Femur (tissue), 1 donor: ENCODE measurements at places on chromosomes 6 and 20.
A peak's percentile ranks its signal among the peaks of the same experiment; 100 is the strongest.

GRCh38 chr20:42609618-42610017 is 580.1 kb downstream of the PTPRT start:
- DNase-seq, result no peak

DNA sequence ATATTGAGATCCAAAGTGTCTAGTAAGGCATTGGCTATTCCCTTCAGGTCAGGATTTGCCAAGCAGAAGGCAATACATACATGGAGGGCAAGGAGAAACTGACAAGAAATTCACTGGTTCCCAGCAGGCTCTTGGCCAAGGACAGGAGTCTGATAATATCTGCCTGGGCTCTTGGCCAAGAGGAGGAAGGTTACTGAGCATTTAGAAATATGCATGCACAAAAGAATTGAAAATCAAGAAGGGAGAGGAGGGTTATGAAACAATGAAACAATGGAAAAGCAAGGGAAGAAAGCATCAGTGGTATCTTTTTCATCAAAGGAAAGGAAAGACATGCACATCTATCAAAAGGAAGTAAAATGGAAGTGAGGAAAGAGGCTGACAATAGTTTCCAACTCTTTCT is 42.4 kb downstream of the ARHGAP18 start:
- no peak for DNase-seq

GRCh38 chr6:63774961-63775360 is 139.4 kb downstream of the PHF3 start:
- no peak for DNase-seq

DNA sequence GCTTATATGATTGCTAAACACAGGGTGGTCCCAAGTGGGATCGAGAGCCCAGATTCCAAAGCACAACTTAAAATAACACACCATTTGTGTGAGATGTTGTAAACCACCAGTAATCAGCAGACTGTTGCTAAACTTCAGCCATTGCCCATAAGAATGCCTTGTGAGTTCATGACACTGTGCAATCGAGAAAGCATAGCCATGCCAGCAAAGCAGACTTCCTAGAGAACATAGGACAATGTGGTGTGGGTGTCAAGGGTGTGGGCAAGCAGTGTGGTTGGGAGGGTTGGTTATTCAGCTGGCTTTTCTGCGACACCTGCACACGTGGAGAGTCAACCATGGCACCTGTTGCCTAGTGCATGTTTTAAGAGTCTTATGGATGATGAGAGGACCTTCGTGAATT is 16.1 kb upstream of the CALHM6 start:
- no peak for DNase-seq

- DNase-seq, result no peak
These were observed 70.3 kb downstream of the FAM83B start for GRCh38 chr6:54916858-54917257.

DNA sequence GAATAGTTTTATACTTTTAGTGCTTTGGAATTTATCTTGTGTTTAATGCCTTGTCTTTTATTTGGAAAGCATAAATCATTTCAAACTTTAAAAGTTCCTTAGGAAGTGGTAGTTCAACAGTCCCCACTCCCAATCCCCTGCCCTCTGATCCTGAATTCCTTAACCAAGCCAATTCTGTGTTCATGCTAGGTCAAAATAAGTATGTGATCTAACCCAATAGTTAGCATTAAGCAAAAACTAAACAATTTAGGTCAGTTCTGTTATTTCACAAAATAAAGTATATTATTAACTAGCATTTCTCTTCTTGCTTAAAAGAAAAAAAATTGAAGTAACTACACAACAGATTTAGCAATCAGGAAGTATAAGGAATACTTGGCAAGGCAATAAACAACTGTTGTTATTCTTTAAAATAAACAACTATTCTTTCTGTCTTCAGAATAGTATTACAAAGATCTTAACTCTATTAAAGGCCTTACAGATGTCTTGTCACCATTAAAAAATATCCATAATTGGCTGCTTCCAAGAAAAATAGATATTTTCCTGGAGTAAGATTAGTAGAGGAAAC is 37.0 kb downstream of the AKIRIN2 start:
- no peak for DNase-seq

GRCh38 chr6:3545156-3545555 is 88.3 kb upstream of the SLC22A23 start:
- DNase-seq, result no peak

GRCh38 chr20:14576196-14576877 is 238.9 kb upstream of the FLRT3 start:
- DNase-seq, result no peak

GRCh38 chr6:83808926-83809325 is 44.2 kb upstream of the RIPPLY2 start:
- no peak for DNase-seq

- DNase-seq, result no peak
These were observed 59.4 kb downstream of the ME1 start for GRCh38 chr6:83371423-83371822.

DNA sequence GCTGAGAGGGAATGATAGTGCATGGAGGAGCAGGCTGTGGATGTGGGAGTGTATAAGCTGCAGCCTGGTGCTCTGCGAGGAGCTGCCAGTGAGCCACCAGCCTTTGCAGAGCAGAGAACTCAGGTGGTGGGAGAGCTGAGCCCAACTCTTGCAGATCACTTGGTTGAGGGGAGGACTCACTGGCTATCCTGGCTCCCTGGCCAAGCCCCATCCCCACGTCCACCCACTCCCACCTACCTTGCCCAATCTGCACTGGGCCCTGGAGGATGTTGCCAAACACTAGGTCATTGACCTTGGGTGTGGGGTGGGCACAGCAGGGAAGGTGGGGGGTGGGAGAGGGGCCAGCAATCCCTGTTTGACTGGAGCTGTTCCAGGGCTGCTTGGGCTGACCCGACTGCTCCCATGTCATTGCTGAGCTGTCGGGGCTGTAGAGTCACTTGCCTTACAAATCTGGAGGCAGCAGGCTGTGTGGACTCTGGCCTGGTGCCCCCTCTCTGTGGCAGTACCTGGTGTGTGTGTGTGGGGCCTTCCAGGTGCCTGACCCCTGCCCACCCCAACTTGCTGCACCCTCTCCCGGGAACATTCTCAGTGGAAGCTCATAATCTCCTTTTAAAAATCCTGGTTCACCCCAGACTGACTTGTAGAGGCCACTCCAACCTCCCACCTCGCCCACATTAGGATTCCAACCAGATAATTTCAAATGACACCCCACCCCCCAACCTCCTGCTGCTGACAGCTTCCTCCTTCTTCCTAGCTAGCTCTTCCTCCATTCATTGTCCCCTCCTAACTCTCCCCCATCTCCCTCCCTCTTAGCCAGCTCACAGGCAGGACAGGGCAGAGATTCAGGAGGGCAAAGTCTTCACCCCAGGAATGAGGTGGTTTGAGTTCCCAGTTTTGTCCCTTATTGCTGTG is 162.3 kb downstream of the MRPL14 start:
- peak; percentile 16 for DNase-seq

DNA sequence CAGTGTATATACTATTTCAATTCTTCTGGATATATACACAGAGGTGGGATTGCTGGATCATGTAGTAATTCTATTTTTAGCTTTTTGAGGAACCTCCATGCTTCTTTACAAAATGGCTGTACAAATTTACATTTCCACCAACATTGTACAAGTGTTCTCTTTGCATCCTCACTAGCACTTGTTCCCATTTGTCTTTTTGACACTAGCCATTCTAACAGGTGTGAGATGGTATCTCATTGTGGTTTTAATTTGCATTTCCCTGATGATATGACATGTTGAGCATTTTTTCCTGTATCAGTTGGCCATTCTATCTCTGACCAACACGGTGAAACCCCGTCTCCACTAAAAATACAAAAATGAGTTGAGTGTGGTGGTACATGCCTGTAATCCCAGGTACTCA is 68.1 kb upstream of the PMEPA1 start:
- DNase-seq, result no peak

GRCh38 chr6:38103921-38104320 is 284.4 kb downstream of the ZFAND3 start:
- DNase-seq, result no peak

DNA sequence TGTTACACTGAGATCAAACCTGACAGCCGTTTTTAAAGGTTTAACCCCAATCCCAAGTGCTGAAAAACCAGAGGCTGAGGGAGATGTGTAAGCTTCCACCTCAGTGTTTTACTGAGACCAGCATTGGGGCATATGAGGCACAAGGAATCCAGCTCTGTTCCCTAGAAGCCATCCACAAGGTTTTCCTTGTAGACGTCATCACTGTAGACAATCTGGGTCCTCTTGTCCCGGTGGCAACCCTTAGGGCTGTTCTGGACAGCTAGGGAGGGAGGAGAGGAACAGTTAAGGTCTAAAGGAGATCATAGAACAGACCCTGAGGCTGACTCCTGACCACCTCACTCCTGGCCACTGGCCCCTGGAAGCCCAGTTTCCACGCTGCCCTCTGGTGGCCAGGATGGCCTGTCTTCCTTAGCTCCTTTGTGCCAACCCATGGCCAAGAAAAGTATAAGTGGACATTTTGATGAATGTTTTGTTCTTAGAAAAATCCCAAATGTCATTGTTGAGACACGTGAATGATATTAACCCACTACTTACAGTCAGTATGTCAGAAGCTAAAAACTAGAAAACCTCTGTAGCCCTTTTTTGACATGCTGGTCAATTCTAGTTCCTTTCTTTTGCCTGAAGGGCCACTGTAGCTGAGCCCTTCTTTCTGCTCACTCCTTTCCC is 6.4 kb downstream of the CFB start:
- DNase-seq, result peak; percentile 55

- DNase-seq, result no peak
These were observed 31.1 kb downstream of the MYB start for GRCh38 chr6:135212020-135212806.

- DNase-seq, result no peak
These were observed 150.7 kb upstream of the SYNDIG1 start for GRCh38 chr20:24318569-24319352.

GRCh38 chr6:70421509-70421908 is 8.2 kb downstream of the FAM135A start:
- no peak for DNase-seq

DNA sequence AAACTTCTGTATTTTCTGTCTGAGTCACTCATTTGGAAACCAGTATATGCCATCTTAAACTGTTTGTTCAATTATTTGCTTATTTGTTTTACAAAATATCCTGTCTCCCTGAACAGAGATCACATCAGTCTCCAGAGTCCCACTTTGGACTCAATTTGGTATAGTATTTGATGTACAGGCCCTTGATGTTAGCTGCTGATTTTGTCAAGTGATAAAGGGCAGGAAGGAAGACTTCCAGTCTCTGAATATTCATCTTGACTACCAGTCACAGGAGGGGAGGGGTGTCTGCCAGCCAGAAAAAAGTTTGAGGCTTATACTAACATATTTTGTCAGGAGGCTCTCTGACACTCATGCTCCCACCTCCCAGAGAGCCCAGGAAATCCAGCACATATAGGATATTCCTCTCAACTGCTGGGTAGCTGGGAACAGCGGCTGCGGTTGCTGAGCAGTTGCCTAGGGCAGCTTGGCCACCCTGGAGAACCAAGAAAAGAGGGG is 376.8 kb upstream of the RUNX2 start:
- DNase-seq, result no peak

DNA sequence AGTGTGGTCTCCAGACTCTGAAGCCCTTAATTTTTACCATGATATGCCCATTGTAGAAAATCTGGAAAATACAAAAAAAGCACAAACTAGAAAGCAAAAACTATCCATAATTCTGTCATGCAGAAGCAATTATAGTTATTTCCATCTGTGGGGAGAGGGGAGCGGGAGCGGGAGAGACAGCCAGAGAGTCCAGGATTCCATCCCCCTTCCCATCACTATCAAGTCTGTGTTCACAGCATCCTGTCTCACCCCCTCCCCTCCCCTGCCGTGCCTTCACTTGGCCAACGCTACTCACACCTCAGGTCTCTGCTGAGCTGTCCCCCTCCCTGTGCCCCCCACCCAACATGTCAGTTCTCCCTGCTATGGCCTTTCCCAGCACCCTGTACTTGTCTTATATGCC is 14.5 kb downstream of the RIMS4 start:
- no peak for DNase-seq

- DNase-seq, result no peak
These were observed 22.9 kb downstream of the BANF2 start for GRCh38 chr20:17722493-17723300.

- DNase-seq, result no peak
These were observed 78.0 kb upstream of the RPS6KA2 start for GRCh38 chr6:166705069-166705468.

- no peak for DNase-seq
These were observed 24.6 kb downstream of the STK4 start for GRCh38 chr20:44990957-44991356.

GRCh38 chr6:157620944-157621343 is 202.1 kb upstream of the SNX9 start:
- DNase-seq, result no peak

DNA sequence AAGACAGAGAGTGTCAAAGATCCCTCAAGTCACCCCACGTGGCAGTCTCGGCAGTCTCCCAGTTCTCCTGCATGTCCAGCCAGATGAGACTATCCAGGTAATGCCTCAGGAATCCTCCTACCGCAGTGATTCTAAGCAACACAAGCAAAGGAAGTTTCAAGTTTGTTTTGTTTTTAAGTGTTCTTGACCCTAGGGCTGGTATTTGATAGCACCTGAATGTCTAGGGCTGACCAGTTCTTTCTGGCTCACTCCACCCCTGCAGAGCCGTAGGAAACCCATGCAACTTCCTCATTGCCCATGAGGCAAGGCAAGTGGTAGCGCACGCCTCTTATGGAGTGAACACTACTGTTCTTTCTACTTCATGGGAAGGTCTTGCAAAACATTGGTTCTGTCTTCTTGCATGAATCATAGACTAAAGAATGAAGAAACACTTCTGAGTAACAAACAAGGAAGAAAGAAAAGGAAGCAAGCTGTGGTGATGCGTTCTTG is 24.8 kb upstream of the FOXQ1 start:
- DNase-seq, result no peak

DNA sequence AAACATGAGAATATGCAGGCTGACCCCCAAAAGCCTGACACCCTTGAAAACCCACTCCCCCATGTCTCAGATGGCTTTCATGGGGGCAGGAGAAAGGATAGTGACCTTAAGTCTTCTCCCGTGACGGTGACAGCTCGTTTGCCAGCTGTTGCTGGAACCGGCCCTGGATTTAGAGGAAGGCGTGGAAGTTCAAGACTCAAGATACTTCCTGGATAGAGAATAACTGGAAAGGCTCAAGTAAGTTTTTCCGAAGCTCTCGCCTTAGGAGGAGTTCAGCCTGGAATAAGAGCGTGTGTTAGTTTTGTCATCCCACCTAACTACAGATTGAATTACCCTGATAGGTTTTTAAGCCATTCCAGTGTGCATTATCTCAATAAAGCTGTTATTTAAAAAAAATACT is 11.6 kb upstream of the MTG2 start:
- no peak for DNase-seq
